ENCODE measurements at places on chromosomes 2 and 18.

DNA sequence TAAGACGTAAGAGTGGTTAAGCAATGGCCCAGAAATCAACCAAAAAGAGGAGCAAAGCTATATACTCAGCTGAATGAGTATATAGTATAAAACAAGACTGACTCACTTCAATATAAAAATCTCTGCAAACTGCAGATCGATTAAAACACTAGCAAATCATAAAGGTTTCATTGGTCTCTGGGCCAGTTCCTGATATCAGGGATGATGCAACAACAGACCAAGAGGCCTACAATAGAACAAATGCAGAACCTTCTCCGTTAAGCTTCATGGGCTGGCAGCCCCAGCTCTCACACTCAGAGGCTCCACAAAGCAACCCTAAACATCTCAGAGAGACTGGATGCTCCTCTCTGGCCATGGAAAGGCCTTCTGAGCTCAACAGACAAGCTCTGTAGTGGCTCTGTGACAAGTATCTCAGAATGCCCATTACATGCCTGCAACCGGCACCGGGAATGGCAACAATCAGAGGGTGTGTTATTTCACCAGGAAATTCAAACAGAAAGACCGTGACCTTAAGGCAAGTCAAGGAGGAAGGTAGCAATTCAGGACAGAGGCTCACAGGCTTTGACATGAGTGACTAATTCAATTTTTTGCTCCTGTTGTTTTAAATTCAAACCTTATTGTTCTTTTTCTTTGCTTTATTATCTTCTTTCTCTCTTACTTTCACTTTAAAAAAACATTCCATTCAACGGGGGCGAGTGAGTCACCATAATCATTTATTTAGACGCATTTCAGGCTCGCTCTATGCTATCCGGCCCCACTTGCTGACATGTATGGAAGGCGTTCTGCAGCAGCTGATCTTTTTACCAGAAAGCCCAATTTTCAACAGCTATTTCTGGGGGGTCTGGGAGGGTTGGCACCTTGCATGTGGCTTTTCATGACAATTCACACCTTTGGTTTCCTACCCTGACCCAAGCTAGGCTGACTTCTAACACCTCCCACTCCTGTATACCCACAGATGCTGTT is 15.1 kb downstream of the CYRIA start:
- no peak for DNase-seq

GRCh38 chr18:39561126-39561525 is 1995.5 kb upstream of the CELF4 start:
- no peak for DNase-seq

GRCh38 chr2:105378276-105378840 is 20.5 kb downstream of the FHL2 start:
- no peak for DNase-seq

GRCh38 chr2:112938904-112939303 is 27.9 kb downstream of the IL37 start:
- DNase-seq, result no peak

GRCh38 chr2:78896536-78896935 is 129.0 kb upstream of the REG3G start:
- DNase-seq, result no peak

GRCh38 chr2:100197631-100198153 is 55.3 kb upstream of the AFF3 start:
- no peak for DNase-seq

GRCh38 chr18:58484989-58485981 is 143.6 kb downstream of the ALPK2 start:
- no peak for DNase-seq

GRCh38 chr2:64666810-64667438 is 13.2 kb upstream of the SERTAD2 start:
- no peak for DNase-seq

DNA sequence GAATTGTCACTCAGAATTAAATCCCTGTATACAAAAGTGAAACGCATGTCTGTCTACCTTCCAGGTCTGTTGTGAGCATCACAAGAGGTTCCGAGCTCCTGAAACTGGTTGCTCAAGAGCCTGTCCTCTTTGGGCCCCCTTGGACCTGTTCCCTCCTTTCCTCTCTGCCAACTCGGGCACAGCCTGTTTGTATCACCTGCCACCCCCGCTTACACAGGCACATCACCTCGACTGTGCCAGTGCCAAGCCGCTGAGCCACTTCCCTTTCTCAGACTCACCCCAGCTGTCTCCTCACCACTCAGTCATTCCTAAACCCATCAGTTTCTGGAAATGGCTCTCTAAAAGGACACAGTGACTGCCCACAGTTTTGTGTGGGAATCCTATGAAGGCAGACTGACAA is 3.1 kb downstream of the EFR3B start:
- no peak for DNase-seq

GRCh38 chr2:218394298-218395089 is 5.2 kb upstream of the CTDSP1 start:
- peak; percentile 29 for DNase-seq

DNA sequence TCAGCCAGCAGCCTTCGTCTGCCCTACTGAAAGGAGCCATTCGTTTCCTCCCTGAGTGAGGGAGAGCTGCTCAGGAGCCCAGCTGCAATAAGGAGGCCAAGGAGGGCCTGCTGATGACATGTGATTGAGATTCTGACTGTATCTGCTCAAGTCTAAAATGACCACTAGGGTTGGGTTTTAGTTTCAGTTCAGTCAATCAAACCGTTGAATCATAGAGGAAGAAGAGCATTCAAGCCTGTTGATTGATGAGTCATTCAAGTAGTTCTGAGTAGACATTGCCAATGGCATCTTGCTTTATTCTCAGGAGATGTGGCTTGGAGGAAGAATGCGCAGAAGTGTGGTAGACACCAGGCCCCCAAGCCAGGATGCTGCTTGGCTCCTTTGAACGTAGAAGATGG is 19.9 kb upstream of the BCL2L11 start:
- DNase-seq, result no peak

GRCh38 chr2:11872247-11872947 is 126.0 kb downstream of the LPIN1 start:
- DNase-seq, result no peak

- peak; percentile 83 for DNase-seq
Measured at GRCh38 chr2:201127570-201127969, 11.6 kb downstream of the CFLAR start.

DNA sequence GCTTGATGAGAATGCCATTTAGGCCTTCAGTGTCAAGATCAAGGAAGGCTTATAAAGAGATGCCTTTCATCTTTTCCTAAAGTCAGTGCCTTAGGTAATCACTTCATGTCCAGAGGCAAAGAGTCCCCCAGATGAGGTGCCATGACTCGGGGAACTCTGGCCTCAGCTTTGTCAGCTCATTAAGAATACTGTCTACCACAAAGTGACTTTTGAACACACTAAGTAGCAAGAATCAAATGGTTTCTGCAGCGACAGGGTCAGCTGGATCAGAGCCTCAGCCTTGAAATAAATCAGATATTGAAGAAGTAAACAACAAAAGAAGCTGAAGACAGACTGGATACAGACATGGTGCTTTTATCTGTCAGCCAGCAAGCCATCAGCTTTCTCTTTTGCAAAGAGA is 120.1 kb upstream of the SLC39A10 start:
- no peak for DNase-seq

DNA sequence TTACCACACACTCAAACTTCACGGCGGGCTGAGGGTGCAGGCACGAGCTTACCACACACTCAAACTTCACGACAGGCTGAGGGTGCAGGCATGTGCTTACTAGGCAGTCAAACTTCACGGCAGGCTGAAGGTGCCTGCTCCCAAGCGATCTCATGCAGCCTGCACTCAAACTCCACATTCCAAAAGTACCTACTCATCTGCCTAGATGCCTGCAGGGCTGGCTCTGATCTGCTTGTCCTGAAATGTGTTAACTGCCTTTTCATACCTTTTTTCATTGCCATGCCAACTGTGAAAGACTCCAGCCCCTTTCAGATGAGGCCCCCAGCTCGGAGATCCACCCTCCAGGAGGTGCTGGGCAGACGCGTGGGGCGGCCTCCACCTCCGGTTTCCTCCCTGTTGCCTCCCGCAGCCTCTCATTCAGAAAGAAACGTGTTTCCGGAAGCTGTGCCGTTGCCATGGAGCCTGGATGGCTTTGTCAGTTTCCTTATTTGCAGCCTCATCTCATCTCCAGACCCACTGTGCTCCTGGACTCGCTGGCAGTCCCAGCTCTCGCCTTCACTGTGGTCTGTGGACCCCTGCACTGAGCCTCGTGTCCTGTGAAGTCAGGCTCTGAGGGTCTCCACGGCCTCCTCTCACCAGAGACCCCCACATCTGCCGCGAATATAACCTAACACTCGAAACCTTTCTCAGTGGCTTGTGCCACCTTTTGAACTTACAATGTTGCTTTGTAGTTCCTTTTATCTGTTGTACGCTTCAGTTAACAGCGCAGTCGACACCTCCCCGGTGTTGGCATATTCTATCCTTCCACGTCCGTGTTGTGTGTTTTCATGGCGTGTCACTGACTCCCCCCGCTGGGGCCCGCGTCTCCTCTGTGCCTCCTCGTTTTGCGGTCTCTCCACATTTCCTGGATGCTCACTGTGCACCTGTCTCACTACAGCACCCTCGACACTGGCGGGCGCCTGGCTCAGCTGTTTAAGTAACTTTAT is 106.1 kb upstream of the ALKAL2 start:
- no peak for DNase-seq

GRCh38 chr2:217920879-217921603 is 81.8 kb downstream of the TNS1 start:
- no peak for DNase-seq

- no peak for DNase-seq
Measured at GRCh38 chr2:128489526-128490273, 171.0 kb upstream of the HS6ST1 start.

DNA sequence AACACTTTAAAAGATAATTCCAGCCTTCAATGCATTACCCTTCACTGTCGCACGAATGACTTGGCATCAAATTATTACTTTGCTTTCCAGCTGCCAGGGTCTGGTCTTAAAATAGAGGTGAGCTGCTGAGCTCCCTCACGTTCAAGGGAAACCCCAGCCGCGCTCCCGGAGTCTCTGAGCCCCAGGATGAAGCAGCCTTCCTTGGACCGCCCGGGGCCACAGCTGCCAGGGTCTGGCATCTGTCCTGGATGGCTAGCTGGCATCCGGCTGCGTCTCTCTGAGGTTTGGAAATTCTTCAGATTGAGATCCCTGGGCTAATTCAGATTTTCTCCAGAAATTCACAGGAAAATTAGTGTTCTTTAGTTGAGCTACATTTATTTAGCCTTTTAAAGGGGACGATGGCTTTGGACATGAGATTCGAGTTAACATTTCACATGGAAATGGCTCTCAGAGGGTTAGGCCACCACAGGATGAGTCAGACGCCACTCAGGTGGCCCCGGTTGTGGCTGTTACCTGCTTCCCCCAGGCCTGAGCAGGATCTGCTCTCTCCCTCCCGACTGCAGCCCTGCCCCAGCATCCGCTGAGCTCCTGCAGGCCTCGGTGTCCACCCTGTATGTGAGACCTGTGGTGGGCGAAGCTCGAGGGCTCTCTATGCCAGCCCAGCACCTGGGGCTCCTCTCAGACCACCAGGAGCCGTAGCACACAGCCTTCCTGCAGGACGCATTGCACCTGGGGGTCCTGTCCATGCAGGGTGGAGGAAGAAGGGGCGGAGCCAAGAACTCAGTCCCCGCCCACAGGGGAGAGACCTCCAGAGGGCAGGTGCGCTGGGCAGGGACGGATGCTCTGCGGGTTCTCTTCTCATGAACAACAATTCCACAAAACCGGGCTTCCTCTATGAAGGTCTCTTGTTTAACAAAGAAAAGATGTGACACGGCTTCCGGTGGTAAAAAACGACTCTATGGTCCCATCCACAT is 255.5 kb downstream of the TWIST2 start:
- no peak for DNase-seq

DNA sequence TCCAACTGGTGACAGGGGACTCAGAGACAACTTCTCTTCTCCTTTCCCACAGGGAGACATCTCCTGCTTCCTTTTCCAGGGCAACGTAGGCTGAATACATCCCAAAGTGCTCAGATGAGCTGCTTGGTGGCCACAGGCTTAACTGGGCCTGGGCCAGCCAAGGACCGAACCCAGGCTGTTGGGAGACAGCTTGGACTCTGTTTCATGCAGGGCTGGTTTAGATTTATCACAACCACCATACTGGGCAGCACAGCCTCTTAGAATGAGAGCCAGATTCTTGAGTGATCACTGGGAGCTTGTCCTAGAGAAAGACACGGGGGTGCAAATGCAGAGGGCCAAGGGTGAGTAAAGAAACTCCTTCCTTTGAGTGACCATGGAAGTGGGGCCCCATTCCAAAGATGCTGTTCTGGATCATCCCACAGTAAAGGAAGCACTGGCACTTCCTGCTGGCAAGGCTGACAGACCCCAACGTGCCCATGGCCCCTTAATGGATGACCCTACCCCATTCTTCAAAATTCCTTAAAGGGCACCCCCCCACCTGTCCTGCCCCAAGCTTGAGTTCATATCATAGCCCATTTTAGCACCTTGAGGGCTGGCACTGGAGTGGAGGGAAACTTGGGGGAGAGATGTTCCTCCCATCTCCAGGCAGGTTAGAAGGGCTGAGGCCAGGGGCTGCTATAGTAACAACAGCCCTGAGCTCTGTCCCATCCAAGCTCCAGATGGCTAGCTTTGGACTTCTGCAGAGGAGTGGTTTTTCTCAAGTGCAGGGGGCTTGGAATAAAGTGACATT is 84.1 kb downstream of the CAPN13 start:
- DNase-seq, result no peak

- no peak for DNase-seq
Measured at GRCh38 chr2:128452024-128452411, 133.3 kb upstream of the HS6ST1 start.

- no peak for DNase-seq
Measured at GRCh38 chr2:30702694-30703093, 104.6 kb downstream of the CAPN13 start.

GRCh38 chr2:162720559-162721271 is 117.9 kb downstream of the KCNH7 start:
- DNase-seq, result no peak

All from hematopoietic multipotent progenitor cell treated with erythropoietin and hydrocortisone succinate and interleukin-3 and kit ligand, for 17 days (in vitro differentiated cells).